ENCODE measurements at places on chromosomes 16 and 17. TPM values are rescaled to one million over a fixed set of nuclear protein-coding genes. Genes with fewer than 3 reads are reported as not detected.

DNA sequence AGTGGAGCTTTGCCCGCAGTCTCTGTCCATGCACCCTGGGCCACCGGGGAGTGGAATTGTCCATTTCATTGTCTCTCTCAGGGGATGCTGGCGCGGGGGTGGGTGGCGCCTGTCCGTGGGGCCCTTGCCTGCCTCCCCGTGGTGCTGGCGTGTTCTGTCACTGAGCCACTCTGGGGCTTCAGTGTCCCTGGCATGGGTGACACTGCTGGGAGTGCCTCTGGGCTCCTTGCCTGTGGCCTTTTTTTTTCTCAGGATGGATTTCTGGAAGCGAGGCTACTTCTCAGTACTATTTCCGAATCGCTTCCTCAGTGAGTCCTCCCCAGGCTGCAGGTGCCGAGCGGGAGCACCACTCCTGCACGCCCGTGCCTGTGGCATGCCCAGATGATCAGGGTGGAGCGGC, 55.0 kb downstream of the PDPK1 start:
- DNase-seq, result no peak

HCRT gene
- not detected for polyA plus RNA-seq

DNA sequence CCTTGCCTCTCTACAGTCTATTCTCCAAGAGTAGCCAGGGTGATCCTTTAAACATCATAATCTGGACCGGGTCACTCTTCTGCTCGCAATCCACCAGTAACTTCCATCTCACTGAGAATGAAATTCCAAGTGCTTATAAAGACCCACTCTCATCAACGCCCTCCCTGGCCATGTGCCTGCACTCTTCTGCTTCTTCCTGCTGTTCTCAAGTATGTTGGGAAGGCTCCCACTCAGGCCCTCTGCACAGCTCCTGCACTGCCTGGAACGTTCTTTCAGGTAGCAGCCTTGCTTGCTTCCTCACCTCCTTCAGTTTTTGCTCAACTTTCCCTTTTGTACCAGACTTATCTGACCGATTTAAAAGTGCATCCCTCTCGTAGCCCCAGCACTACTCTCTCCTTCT, 44.4 kb downstream of the BRD7 start:
- DNase-seq, result no peak

DNA sequence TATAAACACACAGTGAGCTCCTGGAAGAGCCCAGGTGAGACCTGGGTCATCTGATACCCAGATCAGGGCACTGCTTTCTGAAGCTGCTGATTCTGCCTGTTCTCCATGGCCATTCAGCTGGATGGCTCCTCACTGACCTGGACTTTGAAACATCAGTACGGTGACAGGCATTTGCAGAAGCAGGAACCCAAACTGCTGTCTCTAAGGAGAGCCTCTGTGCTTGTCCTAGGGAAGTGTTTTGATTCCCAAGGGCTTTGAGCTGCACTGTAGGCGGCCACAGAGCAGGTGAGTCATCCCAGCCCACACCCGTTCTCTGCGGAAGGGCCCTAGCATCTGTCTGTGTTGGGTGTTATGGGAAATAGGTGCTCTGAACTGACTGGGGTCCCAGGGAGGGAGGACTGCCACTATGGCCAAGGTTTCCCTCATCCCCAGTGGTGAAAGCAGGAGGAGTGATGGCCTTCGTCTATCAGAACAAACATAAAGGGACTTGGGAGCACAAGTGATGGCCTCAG, 60.7 kb upstream of the ADCY9 start:
- DNase-seq, result no peak

SLC35G6 gene
- polyA plus RNA-seq, result 0.45 TPM

Data from left kidney (tissue), 8 donors.